HCT116 (cell line): ENCODE measurements at places on chromosomes 11 and 22.

- H3K27me3 ChIP-seq, result no peaks in the 10 kb centered on the region
- no peak for DNase-seq
- H3K36me3 ChIP-seq, result no peaks in the 10 kb centered on the region
- no peak overlapping the region for H3K27ac ChIP-seq
- H3K4me3 ChIP-seq, result no peak overlapping the region
- H3K4me1 ChIP-seq, result no peaks in the 10 kb centered on the region
Measured at GRCh38 chr11:74684661-74685060, 46.6 kb downstream of the CHRDL2 start.

GRCh38 chr22:43225609-43226008, 38.7 kb upstream of the TTLL12 start:
- H3K27me3 ChIP-seq, result no peaks in the 10 kb centered on the region
- no peaks in the 10 kb centered on the region; the same call in 1 of the 2 replicates for H3K4me1 ChIP-seq
- DNase-seq, result no peak
- H3K27ac ChIP-seq, result no peak overlapping the region
- no peak overlapping the region for H3K4me3 ChIP-seq

GRCh38 chr11:86418917-86419316, 44.2 kb downstream of the CCDC81 start:
- H3K36me3 ChIP-seq, result no peaks in the 10 kb centered on the region
- no peak overlapping the region for H3K27ac ChIP-seq
- no peaks in the 10 kb centered on the region for H3K27me3 ChIP-seq
- H3K4me1 ChIP-seq, result no peaks in the 10 kb centered on the region
- H3K4me3 ChIP-seq, result no peak overlapping the region
- DNase-seq, result no peak

DNA sequence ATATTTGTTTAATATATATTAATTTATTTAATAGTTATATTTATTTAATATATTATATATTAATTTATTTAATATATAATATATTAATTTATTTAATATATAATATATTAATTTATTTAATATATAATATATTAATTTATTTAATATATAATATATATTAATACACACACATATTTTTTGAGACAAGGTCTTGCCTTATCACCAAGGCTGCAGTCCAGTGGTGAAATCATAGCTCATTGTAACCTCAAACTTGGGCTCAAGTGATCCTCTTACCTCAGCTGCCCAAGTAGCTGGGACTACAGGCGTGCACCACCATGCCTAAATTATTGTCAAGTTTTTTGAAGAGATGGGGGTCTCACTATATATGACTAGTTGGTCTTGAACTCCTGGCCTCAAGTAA, 51.4 kb upstream of the DDI1 start:
- H3K4me1 ChIP-seq, result no peaks in the 10 kb centered on the region
- no peak overlapping the region for H3K4me3 ChIP-seq
- H3K27ac ChIP-seq, result no peak overlapping the region
- H3K36me3 ChIP-seq, result no peaks in the 10 kb centered on the region
- no peaks in the 10 kb centered on the region for H3K27me3 ChIP-seq
- DNase-seq, result no peak

- H3K4me1 ChIP-seq, result no peaks in the 10 kb centered on the region
- H3K27ac ChIP-seq, result no peak overlapping the region
- no peak overlapping the region for H3K4me3 ChIP-seq
Measured at GRCh38 chr11:92048415-92048814, 176.2 kb upstream of the FAT3 start.

GRCh38 chr11:44695169-44695833, 31.5 kb upstream of the TSPAN18 start:
- no peaks in the 10 kb centered on the region for H3K4me1 ChIP-seq
- no peaks in the 10 kb centered on the region for H3K27me3 ChIP-seq
- no peak overlapping the region for H3K4me3 ChIP-seq

- H3K27ac ChIP-seq, result no peak overlapping the region
- H3K4me1 ChIP-seq, result no peaks in the 10 kb centered on the region
- no peaks in the 10 kb centered on the region for H3K27me3 ChIP-seq
- DNase-seq, result no peak
- no peak overlapping the region for H3K4me3 ChIP-seq
Measured at GRCh38 chr22:44721213-44721612, 19.2 kb downstream of the PRR5 start.
